RWPE1 (cell line): ENCODE measurements at places on chromosomes 7 and 10.
A peak's percentile ranks its signal among the peaks of the same experiment; 100 is the strongest.

GRCh38 chr10:124647421-124648130, 96.6 kb downstream of the FAM53B start:
- peak; percentile 56 for DNase-seq

DNA sequence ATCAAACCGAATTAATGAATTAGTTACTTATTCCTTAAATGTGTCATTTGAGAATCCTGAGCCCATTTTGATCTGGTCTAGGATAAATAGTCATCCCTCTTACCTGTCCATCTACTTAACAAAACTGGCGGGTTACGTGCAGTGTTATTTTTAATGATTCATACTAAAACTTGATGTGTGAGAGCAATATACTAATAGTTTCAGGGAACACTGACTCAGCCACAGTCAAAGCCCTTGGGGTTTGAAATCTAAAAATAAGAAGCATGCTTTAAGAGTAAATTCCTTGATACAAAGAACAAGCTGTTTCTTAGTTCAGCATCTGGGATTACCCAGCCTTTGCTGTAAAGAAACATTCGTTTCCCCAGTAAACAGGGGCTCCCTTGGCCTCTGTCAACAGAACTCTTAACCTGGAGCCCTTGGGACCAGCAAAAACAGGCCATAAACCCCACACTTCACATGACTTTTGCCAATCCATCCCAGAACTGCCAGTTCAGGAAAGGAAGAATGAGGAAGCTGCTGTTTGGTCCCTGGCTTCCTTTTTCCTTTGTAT, 370.6 kb upstream of the IGFBP3 start:
- DNase-seq, result peak; percentile 71

DNA sequence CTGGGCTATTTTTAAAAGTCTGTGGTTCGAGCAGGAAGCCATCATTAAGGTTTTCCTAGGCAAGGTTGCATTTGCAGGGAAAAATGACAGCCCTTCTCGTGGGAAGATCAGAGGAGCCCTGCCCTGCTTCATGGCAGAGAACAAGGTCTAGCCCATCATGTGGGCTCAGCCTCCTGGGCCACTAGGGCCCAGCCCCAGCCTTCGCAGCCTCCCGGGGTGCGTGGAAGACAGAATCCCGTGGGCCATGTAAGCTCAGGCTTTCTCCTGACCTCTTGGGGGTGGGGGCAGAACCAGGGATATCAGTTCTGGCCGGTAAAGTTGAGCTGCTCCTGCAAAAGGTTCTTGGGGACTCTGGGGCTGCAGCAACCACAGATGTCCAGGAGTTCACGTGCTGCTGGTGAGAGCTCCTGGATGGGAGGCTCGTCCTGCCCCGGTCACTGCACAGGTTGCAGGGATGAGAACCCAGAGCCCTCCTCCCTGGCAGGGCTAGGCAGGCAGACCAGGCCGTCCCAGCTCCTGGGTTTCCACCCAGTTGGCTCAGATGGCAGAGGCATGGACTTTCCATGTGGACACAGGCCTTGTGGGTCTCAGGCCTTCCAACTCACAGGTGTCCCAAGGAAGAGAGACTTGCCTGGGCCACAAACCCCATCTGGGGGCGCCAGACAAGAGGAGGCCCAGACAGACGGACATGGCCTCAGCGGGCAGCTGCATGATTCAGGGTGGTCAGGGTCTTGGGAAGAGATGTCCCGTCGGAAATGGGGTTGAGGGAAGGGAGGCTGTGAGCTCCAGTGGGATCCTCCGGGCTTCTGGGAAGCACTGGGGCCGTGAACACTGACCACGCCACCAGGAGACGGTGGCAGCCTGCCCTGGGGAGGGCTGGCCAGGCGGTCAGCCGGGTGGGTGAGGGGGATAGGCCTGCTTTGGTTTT, 126.2 kb downstream of the NEURL1 start:
- no peak for DNase-seq

GRCh38 chr10:12195603-12196506, at the start of the genes CDC123 and NUDT5:
Gene CDC123, plus strand, starts transcription at chr10:12196188. Its CDS starts 58 bp downstream, at chr10:12196246.
Gene NUDT5, minus strand, starts transcription at chr10:12195891. Its CDS starts 9,600 bp downstream, at chr10:12186291.
- DNase-seq, result peak; percentile 90

DNA sequence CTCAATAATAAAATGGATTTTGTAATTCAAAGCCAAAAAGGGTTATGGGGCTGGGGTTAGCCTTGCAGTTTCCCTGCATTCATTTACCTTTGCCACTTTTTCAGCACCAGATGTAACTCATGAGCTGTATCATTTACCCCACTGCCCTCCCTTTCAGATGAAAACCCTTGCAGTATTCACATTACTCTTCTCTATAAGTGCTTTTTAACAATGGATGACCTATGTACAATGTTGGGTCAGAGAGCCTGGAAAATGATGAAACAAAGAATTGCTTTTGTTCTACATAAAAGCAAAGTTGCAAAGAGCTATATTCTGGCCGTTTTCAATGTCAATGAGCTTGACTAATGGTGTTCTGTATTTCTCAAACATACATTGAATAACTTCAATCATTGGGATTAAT, 189.7 kb downstream of the TMEM26 start:
- DNase-seq, result no peak

- peak; percentile 85 for DNase-seq
These were observed 10.4 kb downstream of the CHST3 start for GRCh38 chr10:71974489-71975021.

DNA sequence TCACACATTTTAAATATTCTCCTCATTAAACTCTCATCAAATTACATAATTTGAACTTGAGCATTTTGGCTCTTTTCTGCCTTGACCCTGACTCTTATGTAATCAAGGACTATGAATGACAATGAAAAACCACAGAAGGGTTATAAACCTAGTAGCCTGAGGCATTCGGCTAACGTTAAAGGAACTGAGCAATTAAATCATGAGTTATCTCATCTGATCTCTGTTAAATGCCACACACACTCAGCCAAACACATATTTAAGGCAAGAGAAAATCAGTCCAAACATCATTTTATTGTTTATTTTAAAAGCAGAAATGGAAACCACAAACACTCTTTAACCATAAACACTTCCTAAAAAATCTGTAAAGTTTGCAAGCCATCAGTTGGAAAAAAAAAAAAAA, 204.3 kb downstream of the DGKI start:
- DNase-seq, result peak; percentile 20

GRCh38 chr10:43622038-43622437, 15.8 kb downstream of the ZNF485 start:
- DNase-seq, result no peak

DNA sequence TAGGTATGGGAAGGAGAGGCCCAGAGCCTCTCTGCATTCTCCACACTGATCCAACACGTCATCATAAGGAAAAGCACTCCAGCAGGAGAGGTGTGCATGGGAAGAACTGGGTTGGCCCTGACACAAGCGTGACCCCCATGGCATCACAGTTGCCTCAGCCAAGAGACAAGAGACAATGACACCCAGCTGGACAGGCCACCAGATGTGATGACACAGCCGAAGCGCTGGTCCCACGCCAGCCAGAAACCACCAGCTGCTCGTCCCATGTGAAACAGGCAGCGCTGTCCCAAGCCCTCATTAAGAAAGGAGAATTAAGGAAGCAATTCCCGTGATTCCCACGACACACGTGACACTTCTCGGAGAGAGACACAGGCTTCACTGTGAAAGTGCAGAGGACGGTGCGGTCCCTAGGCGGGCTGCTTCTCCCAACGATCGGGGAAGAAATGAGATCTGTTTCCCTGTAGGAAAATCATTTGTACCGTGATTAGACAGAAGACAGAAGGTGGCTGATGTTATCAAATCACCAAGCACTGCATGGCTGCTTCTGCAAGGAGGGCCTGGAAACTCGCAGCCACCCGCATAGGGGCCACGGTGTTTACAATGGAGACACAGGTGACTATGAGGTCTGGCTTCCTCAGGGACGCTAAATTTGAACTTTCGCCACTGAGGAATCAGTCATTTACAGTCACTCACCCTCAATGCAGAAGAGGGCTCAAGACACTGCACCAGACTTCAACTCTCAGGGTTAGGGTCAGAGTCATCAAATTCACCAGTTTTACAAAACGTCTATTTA, 74.5 kb downstream of the DIP2C start:
- DNase-seq, result no peak
